ENCODE measurements at places on chromosomes 7 and 10. TPM values are rescaled to one million over a fixed set of nuclear protein-coding genes. Genes with fewer than 3 reads are reported as not detected.

The ADRB1 gene
- 1.4 TPM for total RNA-seq

The INMT gene
- 0.08 TPM for total RNA-seq

GRCh38 chr10:78552261-78552811 lies 516.4 kb upstream of the ZMIZ1 start:
- DNase-seq: no peak

DNA sequence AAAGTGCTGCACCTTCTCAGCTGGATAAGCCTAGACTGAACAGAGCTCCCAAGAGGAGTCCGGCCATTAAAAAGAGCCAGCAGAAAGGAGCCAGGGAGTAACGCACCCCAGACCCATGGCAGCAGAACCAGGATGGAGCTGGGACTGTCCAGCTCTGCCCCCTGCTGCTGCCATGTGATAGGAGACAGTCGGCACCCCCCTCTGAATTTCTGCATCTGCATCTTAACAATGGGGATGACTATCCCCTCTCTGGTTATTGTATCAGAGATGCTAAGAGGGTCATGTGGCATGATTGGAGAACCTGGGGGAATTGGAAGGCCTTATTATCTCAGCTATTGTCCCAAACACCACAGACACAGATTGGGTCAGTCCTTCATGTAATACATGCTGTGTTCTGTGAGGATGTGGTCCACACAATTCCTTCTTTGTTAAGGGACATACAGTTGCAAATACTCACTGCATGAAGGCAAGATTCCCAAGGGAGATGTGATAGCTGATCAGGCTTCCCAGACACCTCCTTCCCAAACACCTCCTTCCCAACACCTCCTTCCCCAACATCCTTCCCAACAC lies 29.3 kb downstream of the PLEKHS1 start:
- DNase-seq: no peak

The TEX47 gene
- total RNA-seq: not detected

The AEBP1 gene
- not detected for total RNA-seq

- DNase-seq: no peak
These were observed 6.3 kb upstream of the PANK1 start for GRCh38 chr10:89651205-89651915.

GRCh38 chr10:103500481-103500880 lies 7.0 kb downstream of the NEURL1 start:
- DNase-seq: no peak

- no peak for DNase-seq
These were observed 43.0 kb downstream of the COL13A1 start for GRCh38 chr10:69844698-69845097.

The SOSTDC1 gene
- 0.25 TPM for total RNA-seq

- no peak for DNase-seq
These were observed 148.8 kb upstream of the NPY start for GRCh38 chr7:24135003-24135817.

DNA sequence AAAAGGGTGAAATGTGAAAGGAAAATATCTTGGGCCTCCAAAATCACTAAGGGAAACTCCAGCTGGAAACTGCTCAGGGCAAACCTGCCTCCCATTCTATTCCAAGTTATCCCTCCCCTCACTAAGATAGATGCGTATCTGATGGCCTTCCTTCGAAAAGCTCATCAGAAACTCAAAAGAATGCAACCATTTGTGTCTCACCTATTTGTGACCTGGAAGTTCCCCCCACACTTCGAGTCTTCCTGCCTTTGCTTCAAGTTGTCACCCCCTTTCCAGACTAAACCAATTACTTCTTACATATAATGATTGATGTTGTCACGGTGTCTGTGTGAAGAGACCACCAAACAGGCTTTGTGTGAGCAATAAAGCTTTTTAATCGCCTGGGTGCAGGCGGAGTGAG lies 69.3 kb downstream of the ST8SIA6 start:
- DNase-seq: no peak

The TMEM225B gene
- 1.1 TPM for total RNA-seq

The GBF1 gene
- 23.3 TPM for total RNA-seq

The LRRC4 gene
- 0.34 TPM for total RNA-seq

DNA sequence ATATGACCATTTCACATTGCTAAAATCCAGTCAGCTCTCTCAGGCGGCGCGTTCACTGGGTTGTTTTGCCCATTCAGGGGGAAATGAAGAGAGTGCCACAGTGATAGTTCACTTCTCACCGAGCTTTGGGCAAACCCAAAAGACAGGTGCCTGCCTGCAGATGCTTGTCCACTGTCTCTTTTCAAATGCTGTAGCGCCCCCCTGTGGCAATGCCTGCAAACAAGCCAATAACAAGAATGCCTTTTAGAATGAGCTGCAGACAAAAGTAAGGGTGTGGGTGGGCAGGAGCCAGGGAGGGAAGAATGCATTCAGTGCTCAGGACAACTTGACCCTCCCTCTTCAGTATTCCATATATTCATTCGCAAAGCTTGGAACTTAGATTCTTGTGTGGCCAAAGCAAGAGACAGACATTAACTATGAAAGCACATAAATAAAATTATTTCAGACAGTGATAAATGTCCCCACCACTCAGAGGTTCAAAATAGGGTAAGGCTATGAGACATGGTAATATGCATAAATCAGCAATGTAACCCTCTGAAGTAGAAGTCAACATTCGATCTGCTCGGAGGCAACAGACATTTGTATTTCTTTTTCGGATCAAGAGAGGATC lies 86.9 kb downstream of the JAZF1 start:
- peak; percentile 60 for DNase-seq
